Progenitor cell of endocrine pancreas (in vitro differentiated cells): ENCODE measurements at places on chromosomes 16 and 17. TPM values are rescaled to one million over a fixed set of nuclear protein-coding genes. Genes with fewer than 3 reads are reported as not detected.

KLHL10 gene
- total RNA-seq, result not detected in 2 replicates

GRCh38 chr16:78659668-78660217 lies 560.3 kb downstream of the WWOX start:
- no peak for DNase-seq

GRCh38 chr17:20072692-20072992 lies 63.5 kb downstream of the SPECC1 start:
- no peak for DNase-seq

KRT15 gene
- total RNA-seq, result 2.9 TPM in 2 replicates

NXPH3 gene
- total RNA-seq, result 0.20 and 0.38 TPM in 2 replicates

RCVRN gene
- not detected in 2 replicates for total RNA-seq

NGFR gene
- total RNA-seq, result 2.7 and 6.2 TPM in 2 replicates

- DNase-seq, result no peak
Measured at GRCh38 chr17:78840530-78840779, 159 bp downstream of the USP36 start.

- no peak for DNase-seq
Measured at GRCh38 chr16:27853651-27854050, 209.9 kb downstream of the GSG1L start.

GRCh38 chr17:7836596-7837407 lies 2.8 kb downstream of the KDM6B start:
- peak; percentile 93 for DNase-seq

- no peak for DNase-seq
Measured at GRCh38 chr17:32970281-32970680, 21.4 kb upstream of the SPACA3 start.
